Activated CD4-positive, CD25-positive, alpha-beta regulatory T cell treated with anti-CD3 and anti-CD28 coated beads, Interleukin-2, amount 50 U/mL, for 16 hours (primary cell): ENCODE measurements at places on chromosomes 13 and 19.

DNA sequence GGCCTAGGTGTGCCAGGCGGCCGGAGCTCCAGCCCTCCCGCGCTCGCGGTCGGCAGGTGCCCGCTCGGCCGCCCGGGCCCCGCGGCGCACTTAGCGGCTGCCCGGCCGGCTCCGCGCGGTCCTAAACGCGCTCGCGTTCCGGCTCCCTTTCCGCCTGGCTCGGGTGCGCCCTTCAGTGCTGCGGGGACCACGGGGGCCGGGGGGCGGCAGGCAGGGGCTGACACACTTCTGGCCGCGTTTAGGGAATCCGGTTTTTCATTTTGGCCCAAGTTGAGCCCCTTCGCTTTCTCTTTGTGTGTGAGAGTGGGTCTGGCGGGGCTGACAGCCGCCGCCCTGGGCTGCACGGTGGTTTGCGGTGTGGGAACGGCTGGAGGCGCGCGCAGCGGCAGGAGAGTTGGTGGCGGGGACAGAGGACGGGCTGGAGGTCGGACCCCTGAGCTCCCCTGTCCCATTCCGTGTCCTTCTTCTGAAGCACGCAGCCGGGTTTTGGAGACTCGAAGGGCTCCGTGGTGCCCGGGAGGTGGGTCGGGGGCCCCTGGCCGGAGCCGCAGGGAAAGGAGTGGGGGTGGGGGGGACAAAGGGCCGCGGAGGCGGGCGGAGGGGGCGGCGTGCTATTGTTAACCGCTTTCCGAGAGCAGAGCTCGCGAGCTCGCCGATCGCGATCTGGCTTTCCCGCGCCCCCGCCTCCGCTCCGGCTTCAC lies 3.1 kb downstream of the FGF9 start:
- DNase-seq, result no peak

GRCh38 chr19:55383279-55384130 lies 587 bp downstream of the TMEM238 start:
- no peak for DNase-seq

GRCh38 chr19:48455171-48455907 lies at the start of gene KCNJ14:
KCNJ14 (plus strand) TSS chr19:48455574; CDS start chr19:48461725, 6,151 bp downstream.
- DNase-seq, result no peak

DNA sequence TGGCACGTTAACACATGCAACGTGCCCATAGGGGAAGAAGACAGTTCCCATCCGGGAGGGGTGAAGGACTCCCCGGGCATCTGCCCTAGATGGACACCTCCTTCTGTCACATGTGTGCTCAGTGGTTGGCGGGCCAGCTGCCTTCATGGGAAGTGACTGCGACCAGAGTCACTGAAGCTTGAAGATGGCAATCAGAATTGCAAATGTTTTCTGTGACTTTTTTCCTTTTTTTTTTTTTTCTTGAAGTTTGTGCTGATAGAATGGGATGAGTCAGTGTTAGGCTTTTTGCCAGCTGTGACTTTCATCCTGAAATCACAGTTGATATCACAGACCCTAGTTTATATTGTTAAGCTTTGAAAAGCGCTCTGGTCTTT lies 109.2 kb upstream of the MCF2L start:
- DNase-seq, result no peak

GRCh38 chr13:27461940-27462584 lies 11.7 kb upstream of the MTIF3 start:
- DNase-seq, result no peak

- DNase-seq, result no peak
Observed at GRCh38 chr13:34046457-34046856, 228.5 kb downstream of the RFC3 start.

GRCh38 chr19:45276284-45276687 lies 25.2 kb downstream of the MARK4 start:
- DNase-seq, result no peak

DNA sequence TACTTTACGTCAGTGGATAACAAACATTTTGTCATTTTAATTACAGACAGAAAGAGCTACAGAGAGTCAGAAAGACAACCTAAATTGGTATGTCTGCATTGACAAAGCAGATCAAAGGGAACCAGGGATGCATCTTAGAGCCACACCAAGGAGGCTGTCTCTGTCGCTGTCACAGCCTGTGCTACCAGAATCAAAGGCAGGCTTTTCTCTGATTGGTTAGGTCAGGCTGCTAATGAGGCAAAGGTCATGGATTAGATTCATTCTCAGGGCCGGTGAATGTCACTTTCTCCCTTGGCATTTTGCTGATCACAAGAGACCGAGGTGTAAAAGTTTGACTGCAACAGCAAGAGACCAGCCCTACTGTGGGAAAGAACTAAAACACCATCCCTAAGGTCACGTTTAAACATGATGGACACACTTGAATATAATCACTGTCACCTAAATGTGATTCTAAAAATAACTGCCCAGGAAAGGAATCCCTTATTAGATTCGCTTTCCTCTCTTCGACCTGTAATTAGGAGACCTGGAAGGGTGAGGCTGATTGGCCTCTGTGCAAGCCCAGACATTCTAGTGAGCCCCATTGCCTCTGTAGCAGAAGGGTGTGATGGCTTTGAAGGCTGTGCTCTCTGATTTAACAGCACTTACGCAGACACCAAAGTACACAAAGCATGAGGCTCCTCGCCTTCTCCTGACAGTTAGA lies 314.4 kb upstream of the NBEA start:
- DNase-seq, result no peak

DNA sequence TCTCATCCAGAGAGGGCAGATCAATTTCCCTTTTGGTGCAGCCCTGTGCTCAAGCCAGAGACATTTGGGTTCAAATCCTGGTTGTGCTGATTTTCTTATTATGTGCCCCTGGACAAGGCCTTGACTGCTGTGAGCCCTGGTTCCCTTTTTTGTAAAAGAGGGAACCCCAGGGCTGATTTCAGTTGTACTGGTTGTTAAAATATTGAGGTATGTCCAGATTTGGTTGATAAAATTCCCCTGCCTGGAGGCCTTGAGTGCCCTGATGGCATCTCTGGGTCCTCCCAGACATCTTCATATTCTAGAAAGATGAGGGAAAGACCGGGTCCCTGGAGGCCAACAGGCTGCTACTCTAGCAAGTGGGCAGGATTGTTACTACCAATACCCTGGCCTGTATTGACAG lies 14.4 kb upstream of the PLAUR start:
- no peak for DNase-seq

GRCh38 chr13:88042489-88042888 lies 371.3 kb downstream of the SLITRK5 start:
- no peak for DNase-seq

DNA sequence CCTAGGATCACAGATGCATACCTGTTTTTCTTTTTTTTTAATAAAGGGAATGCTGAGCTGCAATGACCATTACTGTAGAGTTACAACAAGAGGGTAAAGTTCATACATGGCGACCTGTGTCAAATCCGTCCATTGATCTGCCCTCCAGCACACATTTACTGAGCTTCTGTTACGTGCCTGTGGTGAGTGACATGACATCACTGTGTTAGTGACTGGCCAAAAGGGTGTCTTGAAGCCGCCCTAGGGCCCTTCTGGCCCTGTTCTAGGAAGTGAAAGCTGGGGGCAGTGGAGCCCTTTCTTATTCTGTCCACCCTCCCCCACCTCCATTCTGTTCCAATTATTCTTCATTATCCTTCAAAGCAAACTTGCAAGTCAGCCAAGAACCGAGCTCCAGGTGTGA lies 66.3 kb downstream of the ZIC5 start:
- DNase-seq, result no peak

DNA sequence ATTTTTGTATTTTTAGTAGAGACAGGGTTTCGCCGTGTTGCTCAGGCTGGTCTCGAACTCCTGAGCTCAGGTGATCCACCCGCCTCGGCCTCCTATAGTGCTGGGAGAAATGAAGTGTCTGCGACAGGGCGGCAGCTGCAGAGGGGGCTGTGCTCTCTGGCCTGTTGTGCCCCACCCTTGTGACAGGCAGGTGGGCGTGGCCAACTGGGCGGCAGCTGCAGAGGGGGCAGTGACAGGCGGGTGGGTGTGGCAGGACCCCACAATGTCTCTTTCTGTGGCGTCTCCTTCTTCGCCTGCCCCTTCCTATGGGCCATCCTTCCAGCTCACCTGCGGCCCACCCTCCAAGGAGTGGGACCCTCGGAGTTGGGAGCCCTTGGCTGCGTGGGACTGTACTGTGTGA lies 11.8 kb downstream of the STK11 start:
- no peak for DNase-seq

DNA sequence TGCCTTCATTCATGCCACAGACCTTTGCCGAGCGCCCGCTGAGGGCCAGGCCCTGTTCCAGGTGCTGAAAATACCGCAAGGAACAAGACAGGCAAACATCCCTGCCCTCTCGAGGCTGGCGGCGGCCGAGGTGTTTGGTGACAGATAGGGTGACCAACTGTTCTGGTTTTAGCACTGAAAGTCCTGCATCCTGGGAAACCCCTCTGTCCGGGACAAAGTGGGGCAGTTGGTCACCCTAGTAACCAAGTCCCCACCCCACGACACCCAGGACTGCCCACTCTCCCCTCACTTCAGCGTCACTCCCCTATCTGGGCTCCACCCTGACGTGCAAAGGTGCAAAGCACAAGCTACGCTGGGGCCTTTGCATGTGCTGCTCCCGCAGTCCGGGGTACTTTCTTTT lies 17.3 kb downstream of the ZBTB7A start:
- DNase-seq, result no peak

- DNase-seq, result no peak
Observed at GRCh38 chr13:102127153-102127552, 274.7 kb downstream of the FGF14 start.

- no peak for DNase-seq
Observed at GRCh38 chr13:21672796-21673538, 2.1 kb downstream of the FGF9 start.

DNA sequence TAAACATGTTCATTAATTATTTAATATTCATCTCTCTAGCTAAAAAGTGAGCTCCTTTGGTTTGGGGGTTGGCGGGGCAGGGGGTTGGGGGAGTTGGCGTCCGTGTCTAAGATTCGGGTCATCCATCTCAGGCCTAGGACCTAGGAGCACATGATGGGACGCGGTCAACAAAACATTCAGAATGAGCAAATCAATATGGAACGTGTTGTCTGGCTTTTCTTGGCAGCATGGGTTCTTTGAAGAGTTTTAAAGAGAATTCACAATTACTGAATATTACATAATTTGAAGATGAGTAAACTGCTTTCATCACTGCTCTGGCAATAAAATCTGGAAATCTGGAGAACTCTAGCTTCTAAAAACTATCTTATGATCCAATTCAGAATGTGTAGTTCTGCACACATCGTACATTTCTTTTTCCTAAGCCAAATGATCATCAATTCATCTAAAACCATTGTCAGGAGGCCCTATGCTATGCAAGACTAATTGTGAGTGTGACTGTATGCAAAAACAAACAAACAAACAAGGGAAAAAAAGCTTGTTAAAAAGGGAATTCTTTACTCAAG lies 5.4 kb upstream of the ARGLU1 start:
- DNase-seq, result no peak

DNA sequence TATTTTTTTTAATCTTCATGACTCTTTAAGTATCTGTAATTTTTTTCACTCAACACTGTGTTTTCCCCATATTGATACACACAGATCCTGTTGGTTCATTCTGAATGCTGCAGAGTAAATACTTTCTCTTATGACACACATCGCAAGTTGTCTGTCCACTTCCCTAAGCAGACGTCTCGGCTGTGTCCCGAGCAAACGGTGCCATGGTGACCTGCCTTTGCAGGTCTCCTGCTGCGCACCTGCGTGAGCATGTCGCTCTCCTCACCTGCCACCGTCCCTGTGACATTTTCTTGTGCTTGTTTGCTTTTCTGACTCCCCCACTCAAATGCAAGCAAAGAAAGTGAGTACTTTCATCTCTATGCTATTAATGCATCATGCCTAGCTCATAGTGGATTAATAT lies 57.8 kb downstream of the CCDC70 start:
- DNase-seq, result no peak

- DNase-seq, result no peak
Observed at GRCh38 chr13:111493468-111493867, 173.0 kb downstream of the TEX29 start.

GRCh38 chr13:44470638-44471562 lies 97.3 kb downstream of the SERP2 start:
- no peak for DNase-seq

GRCh38 chr13:20525144-20525600 lies 485 bp downstream of the CRYL1 start:
- DNase-seq, result no peak

GRCh38 chr13:76696370-76696769 lies 189.8 kb downstream of the KCTD12 start:
- no peak for DNase-seq

DNA sequence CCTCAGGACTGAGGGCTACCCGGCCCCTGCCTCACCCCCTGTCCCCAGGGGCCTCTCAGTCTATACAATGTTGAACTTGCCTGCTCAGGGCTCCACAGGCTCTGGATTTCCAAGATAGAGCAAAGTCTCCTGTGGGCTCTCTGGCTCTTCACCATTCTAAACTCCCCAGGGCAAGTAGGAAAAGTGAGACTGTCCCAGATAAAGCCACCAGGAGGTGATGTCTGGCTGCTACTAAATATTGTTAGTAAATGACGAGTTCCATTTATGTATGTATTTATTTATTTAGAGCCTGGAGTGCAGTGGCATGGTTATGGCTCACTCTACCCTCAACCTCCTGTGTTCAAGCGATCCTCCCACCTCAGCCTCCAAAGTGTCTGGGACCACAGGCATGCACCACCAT lies 73.6 kb upstream of the SIAH3 start:
- no peak for DNase-seq
